Activated T-cell treated with anti-CD3 and anti-CD28 coated beads, Interleukin-2, amount 50 U/mL, for 48 hours (primary cell): ENCODE measurements at places on chromosomes 16 and 17.

GRCh38 chr17:58316260-58316960 is 12.2 kb downstream of the TSPOAP1 start:
- no peak for DNase-seq

GRCh38 chr17:74946641-74947040 is 10.9 kb downstream of the OTOP3 start:
- no peak for DNase-seq

DNA sequence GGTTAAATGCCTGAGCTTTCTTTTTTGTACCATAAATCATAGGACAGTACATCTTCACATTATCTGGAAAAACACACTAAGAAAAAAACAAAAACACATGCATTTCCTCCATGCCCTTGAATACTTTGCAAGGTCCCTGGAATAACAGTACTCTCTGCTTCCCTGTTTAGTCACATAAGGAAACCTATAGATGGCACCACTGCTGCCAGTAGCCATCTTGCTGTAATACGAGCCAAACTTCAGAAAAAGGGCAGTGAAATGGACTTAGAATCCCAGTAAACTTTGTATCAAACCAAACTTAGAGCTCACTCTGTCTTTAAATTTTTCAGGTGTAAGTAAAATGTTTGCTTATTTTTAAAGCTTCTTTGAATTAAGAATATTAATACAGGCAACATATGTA is 435.5 kb downstream of the KCNJ2 start:
- DNase-seq = no peak

GRCh38 chr17:49494986-49495841 is at the start of gene NGFR:
Gene NGFR (plus strand): TSS chr17:49495293. CDS start chr17:49495418, 125 bp downstream.
- DNase-seq = peak; percentile 58

- no peak for DNase-seq
These were observed 20.4 kb upstream of the CDH11 start for GRCh38 chr16:65142276-65142675.

DNA sequence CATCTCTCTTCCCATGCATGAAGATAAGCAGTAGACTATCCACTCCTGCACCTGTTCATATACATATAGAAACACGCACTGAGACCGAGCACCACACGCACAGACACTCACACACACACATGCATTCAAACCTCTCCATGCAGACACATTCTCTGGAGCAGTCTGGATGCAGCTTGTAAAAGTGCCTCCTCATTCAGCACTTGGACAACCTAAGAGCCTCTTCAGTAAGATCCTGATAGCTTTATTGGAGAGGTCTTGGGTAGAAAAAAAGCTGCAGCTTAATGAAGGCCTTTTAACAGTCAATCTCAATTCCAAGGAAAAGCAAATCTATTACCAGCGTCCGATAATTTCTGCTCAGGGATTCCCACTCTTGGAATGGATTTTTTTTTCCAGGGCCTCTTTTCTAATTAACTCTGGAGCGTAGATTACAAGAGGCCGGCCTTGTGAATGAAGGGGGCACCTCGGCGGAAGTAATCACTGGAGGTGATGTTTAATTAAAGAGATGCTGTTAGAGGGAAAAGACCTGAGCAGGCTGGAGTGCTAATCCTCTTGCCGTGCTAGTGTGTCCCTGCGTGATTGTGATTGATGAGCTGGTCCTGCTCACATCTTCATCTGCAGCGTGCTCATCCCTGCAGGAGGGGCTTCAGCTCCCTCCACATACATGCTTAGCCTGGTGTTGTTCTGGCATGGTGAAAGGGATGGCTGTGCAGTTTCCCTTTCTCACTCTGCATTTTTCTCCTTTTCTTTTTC is 155.1 kb downstream of the RBFOX1 start:
- DNase-seq = no peak

DNA sequence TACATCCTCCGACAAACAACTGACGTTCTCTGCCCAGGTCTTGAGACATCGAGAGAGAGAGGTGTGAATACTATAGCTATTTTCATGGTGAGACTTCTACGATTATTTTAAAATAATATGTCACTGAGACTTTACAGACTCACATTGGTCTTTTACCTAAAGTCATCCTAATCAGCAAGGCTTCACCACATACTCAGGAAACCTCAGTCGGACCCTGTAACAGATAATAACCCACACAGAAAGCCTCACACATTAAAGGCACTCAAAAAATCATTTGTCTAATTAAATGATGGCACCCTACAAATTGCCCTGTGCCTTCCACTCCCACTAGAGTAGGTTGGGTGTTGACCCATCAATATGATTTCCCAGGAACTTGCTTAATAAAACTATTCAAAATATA is 19.8 kb upstream of the SLC39A11 start:
- DNase-seq = no peak

DNA sequence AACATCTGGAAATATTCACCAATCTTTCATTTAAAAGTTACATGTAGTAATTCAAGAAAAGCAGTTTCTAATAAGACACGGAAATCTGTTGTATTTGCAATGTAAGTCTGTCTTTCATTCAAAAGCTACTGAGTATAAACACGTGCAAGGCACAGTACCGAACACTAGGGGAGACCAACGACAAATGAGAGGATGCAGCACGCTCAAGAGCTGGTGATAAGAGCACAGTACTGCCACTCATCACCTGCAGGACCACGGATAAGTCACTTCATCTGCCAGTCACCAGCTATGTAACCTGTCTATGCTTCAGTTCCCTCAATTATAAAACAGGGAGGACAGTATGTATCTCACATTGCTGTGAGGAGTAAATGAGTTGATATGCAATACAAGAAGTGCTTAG is 67.1 kb downstream of the CLEC18A start:
- DNase-seq = peak; percentile 35

- peak; percentile 69 for DNase-seq
These were observed 39.3 kb downstream of the MYO18A start for GRCh38 chr17:29140631-29141513.

- no peak for DNase-seq
These were observed 13.7 kb downstream of the DNAH17 start for GRCh38 chr17:78563189-78564145.

- no peak for DNase-seq
These were observed 63.8 kb downstream of the SEC14L1 start for GRCh38 chr17:77204536-77204935.

DNA sequence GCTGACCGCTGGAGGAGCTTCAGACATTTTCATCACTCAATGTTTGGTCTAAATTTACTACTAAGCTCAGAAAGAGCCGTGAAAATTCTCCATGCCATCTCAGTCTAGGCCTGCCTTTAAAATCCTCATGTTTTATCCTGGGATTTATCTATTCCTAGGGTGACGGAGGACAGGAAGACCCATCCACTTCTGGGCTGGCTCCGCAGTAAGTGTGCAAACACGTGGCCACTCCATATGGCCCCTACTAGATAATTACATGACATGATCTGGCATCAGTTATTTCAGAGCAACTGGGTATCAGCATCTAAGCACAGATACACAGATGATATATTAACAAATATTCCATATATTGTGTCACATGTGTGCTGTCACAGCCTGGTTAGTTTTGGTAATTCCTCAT is 77.8 kb upstream of the HS3ST4 start:
- no peak for DNase-seq

- no peak for DNase-seq
These were observed 52.0 kb downstream of the TNFRSF13B start for GRCh38 chr17:16919663-16920627.

- DNase-seq = no peak
These were observed 1.6 kb downstream of the FHOD1 start for GRCh38 chr16:67245674-67246080.

DNA sequence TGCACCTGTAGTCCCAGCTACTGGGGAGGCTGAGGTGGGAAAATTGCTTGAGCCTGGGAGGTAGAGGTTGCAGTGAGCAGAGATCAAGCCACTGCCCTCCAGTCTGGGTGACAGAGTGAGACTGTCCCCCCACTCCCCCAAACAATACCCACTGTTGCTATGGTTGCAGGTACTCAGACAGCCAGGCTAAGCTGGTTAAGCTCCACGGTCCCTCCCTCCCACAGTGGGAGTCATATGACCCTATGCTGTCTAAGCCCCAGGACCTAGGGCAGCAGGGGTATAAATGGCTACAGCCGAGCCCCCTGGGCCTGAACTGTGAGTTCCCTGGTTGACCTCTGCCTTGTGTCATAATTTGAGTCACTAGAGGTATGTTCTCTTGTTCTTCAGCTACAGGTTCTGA is 15.9 kb upstream of the RPRML start:
- no peak for DNase-seq

- DNase-seq = no peak
These were observed 2.8 kb downstream of the RNF40 start for GRCh38 chr16:30764816-30765465.

- DNase-seq = no peak
These were observed 26.2 kb downstream of the PLCD3 start for GRCh38 chr17:45106096-45106495.

- DNase-seq = no peak
These were observed 13.2 kb downstream of the C17orf50 start for GRCh38 chr17:35773679-35774425.

GRCh38 chr16:6605490-6605889 is 727.2 kb upstream of the RBFOX1 start:
- DNase-seq = no peak

DNA sequence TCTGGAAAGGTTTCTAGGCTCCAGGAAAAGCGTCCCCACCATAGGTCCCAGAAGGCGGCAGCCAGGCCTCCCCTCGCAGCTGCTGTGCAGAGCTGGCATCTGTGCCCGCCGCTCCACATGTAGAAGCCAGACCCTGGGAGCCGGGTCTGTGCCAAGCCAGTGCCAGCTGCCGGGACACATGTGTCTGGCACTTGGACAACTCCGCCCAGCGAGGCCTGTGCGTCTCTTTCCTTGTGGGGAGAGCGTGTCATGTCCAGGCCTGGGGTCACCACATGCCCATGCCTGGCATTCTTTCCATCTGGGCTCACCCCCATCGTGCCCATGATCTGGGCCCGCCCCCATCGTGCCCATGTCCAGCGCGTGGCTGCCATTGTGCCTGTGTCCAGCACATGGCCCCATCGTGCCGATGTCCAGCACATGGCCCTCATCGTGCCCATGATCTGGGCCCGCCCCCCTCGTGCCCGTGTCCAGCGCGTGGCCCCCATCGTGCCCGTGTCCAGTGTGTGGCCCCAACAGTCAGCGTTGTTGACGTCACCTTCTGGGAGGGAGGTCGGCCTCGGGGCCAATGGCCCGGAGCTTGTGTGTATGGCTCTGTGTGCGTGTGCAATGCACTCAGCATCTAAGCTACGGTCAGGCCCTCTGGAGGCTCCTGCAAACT is 13.3 kb upstream of the ACSF3 start:
- DNase-seq = no peak

DNA sequence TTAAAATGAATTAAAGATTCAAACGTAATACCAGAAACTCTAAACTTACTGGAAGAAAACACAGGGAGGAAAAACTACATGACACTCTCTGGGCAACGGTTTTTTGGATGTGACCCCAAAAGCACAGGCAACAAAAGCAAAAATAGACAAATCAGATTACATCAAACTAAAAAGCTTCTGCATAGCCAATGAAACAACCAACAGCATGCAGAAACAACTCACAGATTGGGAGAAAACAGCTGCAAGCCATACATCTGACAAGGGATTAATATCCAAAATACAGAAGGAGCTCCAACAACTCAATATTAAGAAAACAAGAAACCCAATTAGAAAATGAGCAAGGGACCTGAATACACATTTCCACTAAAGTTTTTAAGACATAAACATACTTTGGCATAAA is 69.2 kb upstream of the ALOX12 start:
- DNase-seq = no peak

DNA sequence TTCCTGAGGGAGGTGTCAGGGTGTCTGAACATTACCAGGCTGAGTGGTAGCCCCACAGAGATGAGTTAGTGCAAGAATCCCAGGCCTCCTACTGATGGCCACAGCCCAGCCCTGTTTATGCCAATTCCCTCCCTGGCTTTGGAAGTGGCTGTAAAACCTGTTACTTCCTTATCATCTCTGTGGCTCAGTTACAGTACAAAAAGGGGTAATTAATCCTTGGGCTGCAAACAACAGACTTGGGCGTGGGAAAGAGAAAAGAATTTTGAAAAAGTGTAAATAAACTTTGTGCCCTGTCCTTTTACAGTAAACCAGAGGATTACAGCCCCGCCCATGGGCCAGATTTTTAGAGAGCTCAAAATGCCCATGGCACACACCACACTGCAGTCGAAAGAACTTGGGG is 73.1 kb upstream of the AXIN2 start:
- no peak for DNase-seq

DNA sequence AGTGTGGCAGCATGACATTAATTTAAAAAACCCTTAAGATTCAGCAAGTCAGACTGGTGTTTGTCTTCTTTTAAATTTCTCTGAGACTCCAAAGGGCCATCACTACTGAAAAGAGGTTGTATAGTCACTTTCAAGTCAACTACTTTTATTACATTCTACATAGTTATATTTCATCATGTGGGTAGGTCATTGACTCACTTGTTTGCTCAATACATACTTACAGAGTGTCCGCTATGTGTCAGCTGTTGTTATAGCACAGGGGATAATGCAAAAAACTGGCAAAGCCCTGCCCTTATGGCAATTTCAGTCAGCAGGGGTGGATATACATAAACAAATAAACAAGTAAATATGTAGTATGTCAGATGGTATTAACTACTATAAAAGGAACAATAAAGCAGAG is 2.5 kb upstream of the MYH4 start:
- DNase-seq = no peak

GRCh38 chr17:4636474-4637100 is 4.9 kb downstream of the ALOX15 start:
- DNase-seq = no peak

DNA sequence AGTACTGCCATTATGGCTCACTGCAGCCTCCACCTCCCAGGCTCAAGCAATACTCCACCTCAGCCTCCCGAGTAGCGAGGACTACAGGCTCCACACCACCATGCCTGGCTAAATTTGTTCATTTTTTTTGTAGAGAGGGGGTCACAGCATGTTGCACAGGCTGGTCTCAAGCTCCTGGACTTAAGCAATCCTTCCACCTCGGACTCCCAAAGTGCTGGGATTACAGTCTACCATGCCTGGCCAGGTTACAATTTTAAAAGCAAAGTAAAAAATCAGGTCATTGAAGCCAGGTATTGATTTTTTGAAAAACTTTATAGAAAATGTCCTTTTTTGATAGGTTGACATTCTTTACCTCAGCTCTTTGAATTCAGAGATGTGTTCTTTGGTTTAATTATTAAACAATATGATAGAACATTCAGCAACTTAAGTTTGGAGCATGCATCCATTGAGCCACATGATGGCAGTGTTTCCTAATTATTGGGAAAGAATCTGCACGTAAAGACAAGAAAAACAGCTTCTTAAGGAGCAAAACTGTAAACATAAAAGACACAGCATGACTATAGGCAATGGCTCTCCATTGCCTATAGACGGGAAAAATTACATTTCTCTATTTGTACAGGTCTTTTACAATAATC is 1.7 kb upstream of the SLC16A11 start:
- DNase-seq = no peak

- DNase-seq = no peak
These were observed 205.0 kb upstream of the CACNG3 start for GRCh38 chr16:24051125-24051524.

DNA sequence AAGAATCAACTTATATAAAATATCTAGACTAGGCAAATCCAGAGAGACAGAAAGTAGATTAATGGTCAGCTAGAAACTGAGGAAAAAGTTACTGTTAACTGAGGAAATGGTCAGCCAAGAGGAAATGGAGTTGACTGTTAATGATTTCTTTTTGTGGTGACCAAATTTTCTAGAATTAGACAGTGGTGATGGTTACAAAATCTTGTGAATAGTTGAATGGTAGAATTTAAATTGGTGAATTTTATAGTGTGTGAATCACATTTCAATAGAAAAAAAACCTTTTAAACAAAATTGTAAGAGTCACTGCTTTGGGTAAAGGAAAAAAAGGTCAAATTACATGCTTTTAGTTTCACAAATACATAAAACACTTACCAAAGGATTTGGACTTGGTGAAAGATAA is 30.0 kb downstream of the APPBP2 start:
- no peak for DNase-seq
